ENCODE measurements at places on chromosomes 5 and 9.
A peak's percentile ranks its signal among the peaks of the same experiment; 100 is the strongest.

DNA sequence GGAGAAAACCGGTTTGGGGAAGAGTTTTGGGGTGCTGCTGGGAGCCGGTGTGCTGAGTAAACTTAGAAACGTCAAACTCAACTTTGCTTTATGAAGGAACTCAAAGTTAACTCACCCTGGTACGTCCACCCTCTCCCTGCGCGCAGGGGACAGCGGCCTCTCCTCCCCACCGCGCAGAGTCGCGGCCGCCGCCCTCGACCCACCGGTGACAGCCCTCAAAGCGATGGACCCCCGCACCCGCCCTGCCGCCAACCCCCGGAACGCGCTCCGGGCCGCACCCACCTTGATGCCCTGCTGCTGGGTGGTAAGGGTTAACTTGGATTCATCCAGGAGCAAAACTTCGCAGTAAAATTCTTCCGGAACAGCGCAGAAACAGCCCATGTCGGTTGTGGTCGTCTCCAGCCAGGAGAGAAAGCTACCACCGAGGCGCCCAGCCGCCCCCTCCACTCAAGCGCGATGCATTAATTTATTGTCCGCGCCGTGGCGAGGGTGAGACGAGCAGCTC, 366 bp downstream of the EPB41L4A start:
- no peak for DNase-seq
- H3K4me1 ChIP-seq: peaks cover 36% of the 10 kb centered on the region
- H3K4me3 ChIP-seq: peak overlapping the region; percentile 87
- no peaks in the 10 kb centered on the region for H3K27me3 ChIP-seq
- H3K27ac ChIP-seq: peak overlapping the region; percentile 92
- no peaks in the 10 kb centered on the region for H3K36me3 ChIP-seq

GRCh38 chr9:116149844-116150243, 3.7 kb upstream of the PAPPA start:
- H3K27me3 ChIP-seq: no peaks in the 10 kb centered on the region
- no peak overlapping the region for H3K4me3 ChIP-seq
- no peaks in the 10 kb centered on the region for H3K36me3 ChIP-seq
- no peak overlapping the region for H3K27ac ChIP-seq
- H3K4me1 ChIP-seq: peaks cover 30% of the 10 kb centered on the region

GRCh38 chr5:133385346-133385745, 227.0 kb downstream of the FSTL4 start:
- peaks cover 5% of the 10 kb centered on the region for H3K4me1 ChIP-seq
- no peak for DNase-seq
- H3K27me3 ChIP-seq: no peaks in the 10 kb centered on the region
- no peak overlapping the region for H3K27ac ChIP-seq
- no peaks in the 10 kb centered on the region for H3K36me3 ChIP-seq

GRCh38 chr5:35438288-35438687, 179.4 kb upstream of the SPEF2 start:
- no peak overlapping the region for H3K27ac ChIP-seq
- no peaks in the 10 kb centered on the region for H3K36me3 ChIP-seq
- H3K4me1 ChIP-seq: peaks cover 6% of the 10 kb centered on the region
- H3K4me3 ChIP-seq: no peak overlapping the region

GRCh38 chr9:69115621-69116020, 58.5 kb upstream of the TJP2 start:
- H3K36me3 ChIP-seq: no peaks in the 10 kb centered on the region
- no peak overlapping the region for H3K27ac ChIP-seq
- no peaks in the 10 kb centered on the region for H3K27me3 ChIP-seq
- DNase-seq: no peak
- no peak overlapping the region for H3K4me3 ChIP-seq
- peaks cover 5% of the 10 kb centered on the region for H3K4me1 ChIP-seq

GRCh38 chr9:27514551-27514950, 9.5 kb upstream of the IFNK start:
- no peaks in the 10 kb centered on the region for H3K36me3 ChIP-seq
- DNase-seq: no peak
- H3K4me1 ChIP-seq: no peaks in the 10 kb centered on the region
- H3K27me3 ChIP-seq: no peaks in the 10 kb centered on the region
- H3K27ac ChIP-seq: no peak overlapping the region

DNA sequence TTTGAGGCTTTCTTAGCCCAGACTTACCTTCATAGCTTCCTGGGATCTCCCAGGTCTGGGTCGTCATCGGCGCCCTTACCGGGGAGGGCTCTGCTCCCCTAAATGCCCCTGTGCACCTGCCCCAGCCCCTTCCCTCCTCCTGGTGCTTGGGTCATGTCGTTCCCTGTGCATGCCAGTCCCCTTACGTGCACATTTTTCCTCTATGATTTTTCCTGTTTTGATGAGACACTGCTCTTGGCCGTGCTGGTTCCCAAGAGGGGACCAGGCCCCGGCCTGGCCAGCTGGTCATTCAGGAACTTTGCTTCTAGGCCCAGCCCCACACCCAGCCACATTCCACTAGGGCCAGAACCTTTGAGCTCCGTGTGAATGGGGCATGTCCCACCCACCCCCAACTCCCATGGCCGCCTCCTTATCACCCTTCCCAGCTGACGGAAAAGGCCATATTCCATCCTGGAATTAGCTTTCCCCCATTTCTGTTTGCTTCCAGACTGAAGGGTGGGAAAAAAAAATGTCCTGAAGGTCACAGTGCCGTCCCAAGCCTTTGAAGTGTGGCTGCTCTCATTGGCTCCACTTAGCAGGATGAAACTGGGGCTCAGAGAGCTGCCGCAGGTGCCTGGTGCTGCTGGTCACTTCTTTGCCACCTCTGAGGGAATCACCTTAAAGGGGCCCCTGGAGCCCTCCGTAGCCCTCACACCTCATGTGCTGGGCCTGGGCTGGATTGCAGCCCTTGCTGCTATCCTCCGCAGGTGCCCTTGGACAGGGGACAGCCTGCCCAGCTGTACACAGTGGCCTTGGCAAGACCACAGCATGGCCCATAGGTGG, 25.1 kb downstream of the ERGIC1 start:
- peaks cover 75% of the 10 kb centered on the region for H3K4me1 ChIP-seq
- no peak for DNase-seq
- no peaks in the 10 kb centered on the region for H3K36me3 ChIP-seq
- no peak overlapping the region for H3K4me3 ChIP-seq

- H3K27me3 ChIP-seq: no peaks in the 10 kb centered on the region
- no peak for DNase-seq
- no peak overlapping the region for H3K4me3 ChIP-seq
- no peaks in the 10 kb centered on the region for H3K36me3 ChIP-seq
Observed at GRCh38 chr5:166172597-166172996, 2118.8 kb upstream of the WWC1 start.

DNA sequence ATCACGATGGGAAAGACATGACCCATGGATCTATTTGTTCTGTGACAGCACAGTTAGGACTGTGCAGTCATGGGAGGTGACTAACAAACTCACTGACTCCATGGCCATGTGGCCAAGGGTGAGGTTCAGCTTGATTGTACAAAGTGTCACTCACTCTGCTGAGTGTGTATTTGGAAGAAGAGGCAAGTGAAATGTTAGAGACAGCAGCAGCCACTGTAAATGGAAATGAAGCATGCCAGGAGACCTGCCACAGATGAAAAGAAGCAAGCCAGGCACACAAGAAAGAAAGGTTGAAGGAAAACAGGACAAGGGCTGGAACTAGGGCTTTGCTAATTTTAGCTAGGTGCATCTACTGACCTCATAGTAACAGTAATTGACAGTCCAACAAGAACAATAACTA, 42.7 kb upstream of the PALM2AKAP2 start:
- no peaks in the 10 kb centered on the region for H3K36me3 ChIP-seq
- H3K4me1 ChIP-seq: peaks cover 6% of the 10 kb centered on the region
- peaks cover 5% of the 10 kb centered on the region for H3K27me3 ChIP-seq
- H3K27ac ChIP-seq: no peak overlapping the region

GRCh38 chr9:26375448-26375847, 517.2 kb downstream of the CAAP1 start:
- no peaks in the 10 kb centered on the region for H3K36me3 ChIP-seq
- H3K4me1 ChIP-seq: no peaks in the 10 kb centered on the region
- DNase-seq: no peak
- H3K27me3 ChIP-seq: no peaks in the 10 kb centered on the region
- no peak overlapping the region for H3K4me3 ChIP-seq

- H3K27ac ChIP-seq: no peak overlapping the region
- H3K36me3 ChIP-seq: no peaks in the 10 kb centered on the region
- no peaks in the 10 kb centered on the region for H3K27me3 ChIP-seq
- H3K4me1 ChIP-seq: no peaks in the 10 kb centered on the region
- H3K4me3 ChIP-seq: no peak overlapping the region
Observed at GRCh38 chr5:42880496-42881150, 68.9 kb upstream of the SELENOP start.

DNA sequence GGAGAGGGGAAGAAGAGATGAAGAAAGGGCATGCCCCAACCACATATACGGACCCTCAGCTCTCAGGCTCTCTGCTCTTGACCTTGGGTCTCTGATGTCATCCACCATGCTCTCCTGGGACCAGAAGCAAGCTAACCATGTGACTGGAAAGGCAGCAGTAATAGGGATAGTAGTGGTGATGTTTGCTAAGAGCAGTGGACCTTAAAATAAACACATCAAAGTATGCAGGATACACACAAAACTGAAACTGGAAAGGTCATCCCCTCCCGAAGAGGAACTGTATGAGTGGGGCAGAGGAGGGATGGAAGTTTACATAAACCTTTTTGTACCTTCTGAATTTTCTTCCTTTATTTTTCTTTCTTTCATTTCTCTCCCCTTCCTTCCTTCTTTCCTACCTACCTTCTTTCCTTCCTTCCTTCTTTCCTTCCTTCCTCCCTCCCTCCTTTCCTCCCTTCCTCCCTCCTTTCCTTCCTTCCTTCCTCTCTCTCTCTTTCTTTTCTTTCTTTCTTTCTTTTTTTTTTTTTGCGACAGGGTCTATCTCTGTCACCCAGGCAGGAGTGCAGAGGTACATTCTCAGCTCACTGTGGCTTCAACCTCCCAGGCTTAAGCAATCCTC, 8.1 kb upstream of the PTPN3 start:
- no peaks in the 10 kb centered on the region for H3K27me3 ChIP-seq

DNA sequence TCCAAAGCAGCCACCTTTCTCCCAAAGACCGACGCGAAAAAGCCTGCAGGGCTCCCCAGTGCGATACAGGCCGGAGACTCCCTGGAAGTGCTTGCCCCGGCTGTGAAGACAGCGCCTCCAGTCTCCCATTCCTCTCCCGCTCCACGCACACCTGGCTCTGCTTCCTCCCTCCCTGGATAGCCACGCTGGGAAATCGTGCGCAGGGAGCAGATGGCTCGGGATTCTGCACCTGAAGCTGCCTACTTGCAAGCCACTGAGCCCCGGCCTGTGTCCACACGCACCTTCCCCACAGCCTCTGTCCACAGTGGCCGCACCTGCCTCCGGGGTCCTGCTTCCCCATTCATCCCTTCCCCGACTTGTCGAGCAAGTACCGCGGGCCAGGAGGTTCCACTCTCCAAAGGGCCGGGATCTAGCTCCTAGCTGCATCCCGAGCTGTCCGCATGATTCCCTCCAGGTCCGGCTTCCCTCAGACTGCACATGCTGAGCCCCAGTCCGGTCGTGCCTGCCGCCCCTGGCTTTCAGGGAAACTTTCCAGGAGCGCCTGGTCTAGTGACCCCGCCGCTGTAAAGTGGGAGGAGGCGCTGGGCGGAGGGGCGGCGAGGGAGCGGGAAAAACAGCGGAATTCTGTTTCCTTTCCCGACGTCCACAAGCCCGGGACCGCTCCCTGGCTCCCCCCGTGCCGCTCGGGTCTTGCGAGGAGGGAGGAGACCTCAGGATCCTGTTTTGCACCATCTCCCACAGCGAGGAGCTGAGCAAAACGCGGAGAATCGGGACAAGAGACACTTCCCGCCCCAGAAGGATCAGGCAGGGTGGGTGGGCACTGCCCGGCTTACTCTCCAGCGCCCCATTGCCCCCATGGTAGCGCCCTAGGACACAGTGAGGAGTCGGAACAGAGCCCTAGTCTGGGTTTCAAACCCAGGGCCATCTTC, 2.0 kb downstream of the SEMA6A start:
- H3K4me3 ChIP-seq: peak overlapping the region; percentile 81
- H3K36me3 ChIP-seq: no peaks in the 10 kb centered on the region
- no peaks in the 10 kb centered on the region for H3K4me1 ChIP-seq
- DNase-seq: no peak
- no peaks in the 10 kb centered on the region for H3K27me3 ChIP-seq

GRCh38 chr5:173187054-173187743, 42.9 kb downstream of the BNIP1 start:
- no peak overlapping the region for H3K27ac ChIP-seq
- H3K4me3 ChIP-seq: no peak overlapping the region
- no peak for DNase-seq
- no peaks in the 10 kb centered on the region for H3K27me3 ChIP-seq
- no peaks in the 10 kb centered on the region for H3K36me3 ChIP-seq

- H3K27me3 ChIP-seq: no peaks in the 10 kb centered on the region
- no peaks in the 10 kb centered on the region for H3K36me3 ChIP-seq
- DNase-seq: no peak
- H3K4me3 ChIP-seq: no peak overlapping the region
Observed at GRCh38 chr5:14429101-14430050, 152.2 kb upstream of the OTULINL start.

- H3K36me3 ChIP-seq: no peaks in the 10 kb centered on the region
- H3K4me1 ChIP-seq: no peaks in the 10 kb centered on the region
- no peak overlapping the region for H3K4me3 ChIP-seq
- no peak for DNase-seq
Observed at GRCh38 chr9:2134391-2134790, 119.2 kb downstream of the SMARCA2 start.

DNA sequence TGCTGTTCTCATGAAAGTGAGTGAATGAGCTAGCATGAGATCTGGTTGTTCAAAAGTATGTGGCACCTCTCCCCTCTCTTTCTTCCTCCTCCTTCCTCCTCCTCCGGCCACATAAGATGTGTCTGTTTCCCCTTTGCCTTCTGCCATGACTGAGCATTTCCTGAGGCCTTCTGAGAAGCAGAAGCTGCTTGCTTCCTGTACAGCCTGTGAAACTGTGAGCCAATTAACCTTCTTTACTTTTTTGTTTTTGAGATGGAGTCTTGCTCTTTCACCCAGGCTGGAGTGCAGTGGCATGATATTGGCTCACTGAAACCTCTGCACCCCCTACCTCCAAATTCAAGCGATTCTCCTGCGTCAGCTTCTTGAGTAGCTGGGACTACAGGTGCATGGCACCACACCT, 6.1 kb downstream of the S100Z start:
- no peaks in the 10 kb centered on the region for H3K36me3 ChIP-seq
- H3K4me1 ChIP-seq: no peaks in the 10 kb centered on the region
- H3K27me3 ChIP-seq: no peaks in the 10 kb centered on the region
- peak; percentile 5 for DNase-seq
- no peak overlapping the region for H3K4me3 ChIP-seq

DNA sequence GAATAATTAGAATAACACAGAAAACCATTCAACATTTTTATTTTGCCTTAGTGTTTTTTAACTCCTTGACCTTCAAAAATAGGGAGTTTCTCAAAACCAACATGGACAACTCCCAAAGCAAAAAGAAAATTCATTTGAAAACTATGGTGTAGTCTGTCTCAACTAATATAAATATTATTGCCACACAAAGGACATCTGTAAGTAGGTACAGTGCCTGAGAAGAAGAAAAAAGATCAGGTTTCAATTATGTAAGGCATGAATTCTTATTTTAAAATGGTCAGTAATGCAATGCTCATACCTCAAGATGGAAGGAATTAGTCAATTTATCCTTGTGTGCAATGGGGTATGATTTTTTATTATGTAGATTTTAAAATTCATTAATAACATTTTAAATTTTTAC, 109.6 kb upstream of the CNTLN start:
- H3K27me3 ChIP-seq: no peaks in the 10 kb centered on the region
- no peak overlapping the region for H3K4me3 ChIP-seq
- H3K27ac ChIP-seq: no peak overlapping the region
- H3K4me1 ChIP-seq: no peaks in the 10 kb centered on the region
- no peak for DNase-seq

Measured in esophagus squamous epithelium (tissue), 5 donors.